Mesothelial cell of epicardium (in vitro differentiated cells): ENCODE measurements at places on chromosomes 6 and 20. TPM values are rescaled to one million over a fixed set of nuclear protein-coding genes. Genes with fewer than 3 reads are reported as not detected.

DNA sequence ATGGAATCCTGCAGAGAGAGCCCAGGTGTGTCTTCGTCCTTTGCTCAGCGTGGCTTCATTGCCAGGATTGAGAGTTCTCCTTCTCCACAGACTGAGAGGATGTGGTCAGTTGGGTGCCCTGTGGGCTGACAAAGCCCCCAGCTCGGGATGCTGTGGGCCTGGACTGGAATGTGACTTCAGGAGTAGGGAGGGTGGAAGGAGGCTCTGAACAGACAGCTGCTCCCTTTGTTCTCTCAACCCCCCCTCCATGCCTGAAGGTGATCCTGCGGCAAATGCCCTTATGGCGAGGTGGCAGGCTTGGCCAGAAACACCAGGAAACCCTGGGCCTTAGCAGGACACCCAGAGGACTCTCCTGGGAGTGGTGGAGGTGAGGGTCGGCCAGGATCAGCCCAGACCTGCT is 1.8 kb upstream of the CST5 start:
- peaks cover 1% of the 10 kb centered on the region for H3K27me3 ChIP-seq
- no peak overlapping the region for H3K4me3 ChIP-seq
- H3K4me1 ChIP-seq = peaks cover 9% of the 10 kb centered on the region
- no peak for DNase-seq
- no peak overlapping the region for H3K27ac ChIP-seq
- H3K36me3 ChIP-seq = no peaks in the 10 kb centered on the region

GRCh38 chr6:125781314-125781868 is 9.4 kb upstream of the NCOA7 start:
- no peak for DNase-seq
- no peaks in the 10 kb centered on the region for H3K27me3 ChIP-seq
- no peaks in the 10 kb centered on the region for H3K4me1 ChIP-seq

- no peak overlapping the region for H3K4me3 ChIP-seq
- no peaks in the 10 kb centered on the region for H3K36me3 ChIP-seq
- no peaks in the 10 kb centered on the region for H3K27me3 ChIP-seq
- H3K4me1 ChIP-seq = peaks cover 4% of the 10 kb centered on the region
- H3K27ac ChIP-seq = no peak overlapping the region
These were observed 182.2 kb upstream of the RREB1 start for GRCh38 chr6:6925391-6926164.

GRCh38 chr6:155444952-155445903 is 10.4 kb downstream of the NOX3 start:
- DNase-seq = no peak
- H3K27me3 ChIP-seq = no peaks in the 10 kb centered on the region
- H3K27ac ChIP-seq = no peak overlapping the region

- H3K27ac ChIP-seq = peak overlapping the region; percentile 57
- no peaks in the 10 kb centered on the region for H3K36me3 ChIP-seq
- H3K27me3 ChIP-seq = no peaks in the 10 kb centered on the region
- DNase-seq = no peak
- H3K4me1 ChIP-seq = peaks cover 43% of the 10 kb centered on the region
These were observed 504.9 kb upstream of the MARCKS start for GRCh38 chr6:113352029-113352801.

DNA sequence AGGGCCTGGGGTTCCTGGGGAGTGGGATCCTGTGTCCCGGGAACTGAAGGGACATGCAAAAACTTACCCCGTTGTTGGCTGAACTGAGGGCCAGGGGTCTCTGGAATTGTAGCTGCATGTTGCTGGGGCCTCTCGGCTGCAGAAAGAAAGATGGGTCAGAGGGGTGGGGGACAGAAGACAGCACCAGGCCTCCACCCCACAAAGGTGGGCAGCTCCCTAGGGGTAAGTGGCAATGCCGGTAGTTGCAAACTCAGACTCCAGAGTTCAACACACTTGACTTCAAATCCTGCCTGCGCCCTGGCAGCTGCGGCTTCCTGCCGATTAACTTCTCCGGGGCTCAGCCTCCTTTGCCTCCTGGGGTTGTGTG is 4.8 kb downstream of the ZBP1 start:
- peaks cover 54% of the 10 kb centered on the region for H3K27me3 ChIP-seq
- no peak for DNase-seq
- H3K27ac ChIP-seq = no peak overlapping the region
- H3K36me3 ChIP-seq = no peaks in the 10 kb centered on the region

DNA sequence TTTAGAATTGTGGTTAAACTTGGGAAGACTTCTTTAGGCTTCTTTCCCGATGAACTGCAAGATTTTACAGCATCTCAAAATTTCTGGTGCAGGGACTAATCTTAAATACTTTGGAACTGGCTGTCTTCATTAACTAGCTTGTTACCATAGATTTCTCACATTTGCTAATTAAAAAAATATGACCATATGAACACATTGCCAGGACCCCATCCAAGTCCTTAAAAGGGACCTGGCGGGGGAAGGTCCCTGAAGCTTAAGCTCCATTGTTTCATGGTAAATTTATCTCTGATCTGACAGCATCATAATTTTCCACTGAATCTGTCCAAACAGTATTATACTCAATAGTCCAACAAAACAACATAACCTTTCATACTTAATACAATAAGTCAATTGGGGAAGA is 517.8 kb upstream of the FLRT3 start:
- no peak for DNase-seq
- peaks cover 32% of the 10 kb centered on the region for H3K4me1 ChIP-seq

GRCh38 chr20:18138639-18139583 is 1.2 kb downstream of the KAT14 start:
- H3K36me3 ChIP-seq = peaks cover 7% of the 10 kb centered on the region
- peaks cover 21% of the 10 kb centered on the region for H3K4me1 ChIP-seq
- peak overlapping the region; percentile 19 for H3K27ac ChIP-seq
- H3K4me3 ChIP-seq = peak overlapping the region; percentile 88

GRCh38 chr6:137316626-137317025 is 97.4 kb upstream of the IFNGR1 start:
- peaks cover 2% of the 10 kb centered on the region for H3K27me3 ChIP-seq
- no peak for DNase-seq
- H3K4me1 ChIP-seq = peaks cover 7% of the 10 kb centered on the region
- no peak overlapping the region for H3K27ac ChIP-seq

- H3K36me3 ChIP-seq = no peaks in the 10 kb centered on the region
- no peak for DNase-seq
- H3K4me3 ChIP-seq = no peak overlapping the region
- no peaks in the 10 kb centered on the region for H3K27me3 ChIP-seq
- H3K27ac ChIP-seq = no peak overlapping the region
- peaks cover 19% of the 10 kb centered on the region for H3K4me1 ChIP-seq
These were observed 630.8 kb upstream of the IMPG1 start for GRCh38 chr6:76703285-76703684.

GRCh38 chr20:51400051-51400926 is 142.2 kb downstream of the NFATC2 start:
- H3K4me1 ChIP-seq = peaks cover 12% of the 10 kb centered on the region
- H3K4me3 ChIP-seq = no peak overlapping the region
- no peaks in the 10 kb centered on the region for H3K27me3 ChIP-seq

TMEM200A gene
- 10.6 to 11.3 TPM (median 11.3 TPM) in 3 replicates for total RNA-seq

ULBP3 gene
- 4.3 to 6.4 TPM (median 5.4 TPM) in 3 replicates for total RNA-seq

PDYN gene
- not detected in 3 replicates for total RNA-seq

CSTF1 gene
- total RNA-seq = 36.8 to 43.5 TPM (median 40.9 TPM) in 3 replicates

SLC44A4 gene
- 0.40 to 0.94 TPM (median 0.66 TPM) in 3 replicates for total RNA-seq

MAFB gene
- 10.8 to 11.5 TPM (median 11.1 TPM) in 3 replicates for total RNA-seq
